ENCODE measurements at places on chromosomes 12 and 14. TPM values are rescaled to one million over a fixed set of nuclear protein-coding genes. Genes with fewer than 3 reads are reported as not detected.

DNA sequence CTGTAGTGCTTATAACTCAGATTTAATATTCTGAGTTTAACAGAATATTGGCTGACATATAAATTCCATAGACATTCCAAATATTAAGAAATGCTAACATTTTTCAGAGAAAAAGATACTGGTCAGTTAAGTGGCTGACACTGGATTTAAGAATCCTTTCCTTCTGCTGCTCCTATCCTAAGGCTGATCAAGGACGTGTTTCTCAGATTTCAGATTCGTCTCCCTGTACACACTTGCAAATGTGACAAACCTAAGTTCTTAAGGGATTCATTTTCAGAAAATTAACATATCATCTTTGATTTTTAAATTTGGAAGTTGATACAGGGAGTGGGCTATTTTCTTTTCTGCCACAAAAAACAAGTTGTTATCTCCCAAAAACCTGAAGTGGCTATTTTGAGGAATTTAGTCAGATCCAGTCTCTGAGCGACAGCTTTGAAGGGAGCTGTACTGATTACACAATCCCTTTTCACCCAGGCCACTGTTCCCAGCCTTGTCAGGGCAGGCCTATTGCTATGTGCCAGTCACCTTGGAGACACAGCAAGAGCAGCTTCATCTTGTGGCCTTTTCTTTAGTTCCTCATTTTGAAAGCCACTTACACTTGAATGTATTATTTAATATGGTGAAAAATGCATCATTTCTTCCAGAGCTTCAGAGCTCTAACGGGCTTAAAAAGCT lies 370.6 kb downstream of the KCNH5 start:
- H3K4me1 ChIP-seq: no peaks in the 10 kb centered on the region
- no peaks in the 10 kb centered on the region for H3K27me3 ChIP-seq
- no peak for DNase-seq
- H3K4me3 ChIP-seq: no peak overlapping the region
- no peaks in the 10 kb centered on the region for H3K36me3 ChIP-seq

GRCh38 chr12:75505706-75506312 lies 5.6 kb downstream of the KRR1 start:
- H3K4me1 ChIP-seq: no peaks in the 10 kb centered on the region
- no peak for DNase-seq
- H3K4me3 ChIP-seq: no peak overlapping the region
- no peaks in the 10 kb centered on the region for H3K36me3 ChIP-seq

The PLCZ1 gene
- total RNA-seq: not detected

DNA sequence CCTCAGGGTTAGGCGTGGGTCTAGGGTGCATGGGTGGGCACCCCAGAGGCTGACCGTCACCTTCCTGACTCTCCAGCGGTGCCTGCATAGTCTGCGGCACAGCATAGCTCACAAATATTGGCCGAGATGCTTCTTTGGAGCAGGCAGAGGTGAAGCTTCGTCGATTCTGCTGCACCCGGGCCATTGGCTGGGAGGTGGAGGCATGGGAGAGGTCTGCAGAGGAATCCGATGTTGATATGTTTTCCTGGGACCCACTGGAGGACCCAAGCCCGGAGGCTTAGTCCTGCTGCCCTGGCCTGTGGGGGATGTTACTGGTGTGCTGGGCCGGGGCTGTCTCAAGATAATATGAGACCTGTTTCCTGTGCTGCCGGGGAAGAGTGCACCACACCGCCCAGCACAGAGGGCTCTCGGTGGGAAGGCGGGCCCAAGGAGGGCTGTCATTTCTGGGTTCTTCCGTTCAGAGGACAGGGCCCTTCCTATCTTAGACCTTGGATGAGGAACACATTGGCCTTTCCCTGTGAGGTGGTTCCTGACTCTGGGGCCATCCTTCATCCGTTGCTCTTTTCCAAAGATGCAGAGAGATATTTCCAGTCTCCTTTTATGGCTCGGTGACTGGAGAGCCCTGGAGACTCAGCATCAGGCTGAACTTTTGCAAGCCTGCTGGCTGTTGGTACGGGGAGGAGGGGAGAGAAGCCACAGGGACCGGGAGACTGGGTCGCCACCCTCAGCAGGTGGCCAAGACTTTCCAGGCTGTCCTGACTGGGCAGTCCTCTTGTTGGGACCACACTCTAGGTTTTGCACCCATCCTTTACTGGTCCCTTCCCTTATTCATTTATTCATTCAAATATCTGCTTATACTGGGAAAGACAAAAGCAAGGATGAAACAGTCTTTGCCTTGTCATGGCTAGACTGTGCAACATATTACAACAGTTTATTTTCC lies 143.5 kb downstream of the TSPAN9 start:
- no peaks in the 10 kb centered on the region for H3K36me3 ChIP-seq
- no peak for DNase-seq
- no peaks in the 10 kb centered on the region for H3K27me3 ChIP-seq
- no peak overlapping the region for H3K4me3 ChIP-seq
- H3K27ac ChIP-seq: no peak overlapping the region

Data from Peyer's patch (tissue), 4 donors.